ENCODE measurements at places on chromosomes 3 and 15.

DNA sequence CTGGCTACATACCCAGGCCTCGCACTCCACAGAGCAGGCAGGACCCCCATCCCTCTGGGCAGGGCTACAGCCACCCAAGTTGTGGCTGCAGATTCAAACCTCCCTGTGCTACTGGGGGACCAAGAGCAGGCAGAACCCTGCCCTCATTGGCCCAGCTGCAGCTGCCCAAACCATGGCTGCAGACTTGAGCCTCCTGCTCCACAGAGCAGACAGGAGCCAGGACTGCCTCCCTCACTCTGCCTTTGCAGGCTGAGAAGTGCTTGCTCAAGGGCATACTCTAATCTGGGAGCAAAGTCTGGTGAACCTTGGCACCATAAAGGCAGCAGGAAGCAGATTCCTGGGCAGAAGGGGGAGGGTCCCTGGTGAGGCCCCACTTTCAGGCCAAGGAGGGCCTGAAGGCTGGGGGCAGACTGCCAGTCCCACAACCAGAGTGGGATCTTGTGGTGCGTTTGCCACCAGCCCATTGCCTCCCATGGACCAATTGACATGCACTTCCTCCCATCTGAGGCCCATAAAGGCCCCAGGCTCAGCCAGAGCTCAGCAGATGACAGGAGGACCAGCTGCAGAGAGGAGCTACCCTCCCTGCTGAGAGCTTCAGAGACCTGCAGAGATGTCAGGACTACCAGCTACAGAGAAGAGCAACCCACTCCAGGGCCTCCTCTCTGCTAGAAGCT is 64.2 kb upstream of the EPHA6 start:
- DNase-seq = no peak

- DNase-seq = peak; percentile 20
These were observed 35.4 kb downstream of the BCL2L10 start for GRCh38 chr15:52076889-52077781.

DNA sequence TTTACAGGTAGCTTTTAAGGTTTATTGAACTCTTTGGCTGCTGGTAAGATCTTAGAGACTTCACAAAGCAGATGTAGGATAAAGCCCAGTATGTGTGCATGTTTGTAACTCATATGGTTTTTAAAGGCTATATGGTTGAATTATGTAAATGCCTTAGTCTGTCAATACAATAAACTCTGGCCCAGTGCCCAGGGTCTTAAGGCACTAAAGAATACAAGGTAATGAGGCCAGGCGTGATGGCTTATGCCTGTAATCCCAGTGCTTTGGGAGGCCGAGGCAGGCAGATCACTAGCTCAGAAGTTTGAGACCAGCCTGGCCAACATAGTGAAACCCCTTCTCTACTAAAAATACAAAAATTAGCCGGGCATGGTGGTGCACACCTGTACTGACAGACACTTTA is 170.3 kb upstream of the CGNL1 start:
- no peak for DNase-seq

GRCh38 chr3:191336833-191337232 is 6.5 kb upstream of the UTS2B start:
- no peak for DNase-seq

- no peak for DNase-seq
These were observed 46.4 kb downstream of the MORC1 start for GRCh38 chr3:109071350-109072142.

DNA sequence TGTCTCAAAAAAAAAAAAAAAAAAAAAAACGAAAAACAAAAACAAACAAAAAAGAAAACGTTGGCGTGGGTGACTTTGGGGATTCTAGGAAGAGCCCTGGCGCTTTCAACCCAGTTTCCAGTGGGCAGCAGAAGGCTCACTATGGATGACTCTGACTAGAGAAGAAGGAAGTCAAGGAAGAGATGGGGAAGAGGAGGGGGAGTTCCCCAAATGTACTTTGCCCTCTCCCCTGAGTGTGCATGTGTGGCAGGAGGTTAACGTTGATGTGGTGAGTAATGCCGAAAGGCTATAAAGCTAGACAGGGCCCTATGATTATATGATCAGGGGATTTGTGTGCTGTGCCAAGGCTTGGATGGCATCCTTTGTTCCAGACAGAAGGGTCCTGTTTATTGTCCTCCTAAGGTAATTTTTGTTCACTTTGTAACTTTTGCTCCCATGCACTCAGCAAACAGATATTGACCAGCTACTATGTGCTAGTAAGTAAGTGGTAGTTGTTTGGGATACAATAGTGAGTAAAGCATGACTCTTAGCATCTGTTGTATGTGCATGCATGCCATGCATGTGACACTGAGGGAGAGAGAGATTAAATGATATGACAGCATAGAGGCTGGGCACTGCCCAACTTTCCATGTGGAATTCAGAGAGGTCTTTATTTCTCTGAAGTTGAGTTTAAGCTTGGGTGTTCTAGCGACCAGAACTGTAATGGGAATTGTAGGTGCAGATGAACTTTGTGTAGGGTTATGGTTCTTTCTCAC is 750 bp upstream of the HHLA2 start:
- DNase-seq = no peak

- DNase-seq = no peak
These were observed 224.4 kb downstream of the THRB start for GRCh38 chr3:24270204-24270691.

- no peak for DNase-seq
These were observed 2.7 kb upstream of the FNDC3B start for GRCh38 chr3:172036541-172037215.

DNA sequence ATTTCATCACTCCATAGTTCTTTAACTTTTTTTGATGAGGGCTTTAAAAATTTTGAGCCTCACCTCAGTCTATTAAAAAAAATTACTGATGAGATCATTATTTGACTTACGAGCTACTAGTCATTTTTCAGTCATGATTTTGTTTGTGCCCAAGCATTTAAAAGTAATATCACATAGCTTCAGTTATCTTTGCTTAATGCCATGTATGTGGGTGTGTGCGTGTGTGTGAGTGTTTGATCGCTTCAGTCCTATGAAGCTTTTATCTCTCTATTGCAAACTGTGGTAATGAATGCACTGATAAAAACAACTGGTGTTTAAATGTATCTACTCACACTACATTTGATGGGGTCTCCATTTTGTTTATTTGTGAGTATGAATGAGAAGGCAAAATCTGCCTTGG is 49.8 kb downstream of the RSRC1 start:
- no peak for DNase-seq

GRCh38 chr3:167188592-167188991 is 191.5 kb downstream of the ZBBX start:
- no peak for DNase-seq

GRCh38 chr15:63019511-63020109 is 22.9 kb upstream of the TPM1 start:
- DNase-seq = no peak

DNA sequence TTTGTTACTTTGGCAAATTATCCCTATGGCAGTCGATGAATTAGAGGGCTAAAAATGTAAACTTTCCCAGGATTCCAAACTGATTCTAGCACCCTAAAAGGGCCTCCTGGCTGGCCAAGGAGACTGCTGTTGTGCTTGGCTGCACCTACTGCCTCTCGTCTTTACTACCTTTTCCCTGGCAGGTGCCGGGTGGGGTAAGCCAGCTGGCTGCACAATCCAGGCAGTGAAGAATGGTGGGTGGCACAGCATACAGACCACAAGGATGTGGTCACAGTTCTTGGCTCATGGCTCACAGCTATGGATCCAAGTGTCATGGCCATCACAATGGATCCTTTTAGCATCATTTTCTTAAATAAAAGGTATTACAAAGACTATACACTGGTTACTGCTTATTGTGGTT is 20.7 kb upstream of the SLC25A26 start:
- DNase-seq = no peak

GRCh38 chr3:179324270-179324754 is 1.5 kb downstream of the ZNF639 start:
- DNase-seq = peak; percentile 57

GRCh38 chr15:81336568-81336967 is 12.6 kb upstream of the STARD5 start:
- DNase-seq = peak; percentile 8

GRCh38 chr3:23254282-23254681 is 51.2 kb downstream of the UBE2E2 start:
- DNase-seq = no peak

- no peak for DNase-seq
These were observed 54.5 kb upstream of the ABHD10 start for GRCh38 chr3:111924283-111924682.

DNA sequence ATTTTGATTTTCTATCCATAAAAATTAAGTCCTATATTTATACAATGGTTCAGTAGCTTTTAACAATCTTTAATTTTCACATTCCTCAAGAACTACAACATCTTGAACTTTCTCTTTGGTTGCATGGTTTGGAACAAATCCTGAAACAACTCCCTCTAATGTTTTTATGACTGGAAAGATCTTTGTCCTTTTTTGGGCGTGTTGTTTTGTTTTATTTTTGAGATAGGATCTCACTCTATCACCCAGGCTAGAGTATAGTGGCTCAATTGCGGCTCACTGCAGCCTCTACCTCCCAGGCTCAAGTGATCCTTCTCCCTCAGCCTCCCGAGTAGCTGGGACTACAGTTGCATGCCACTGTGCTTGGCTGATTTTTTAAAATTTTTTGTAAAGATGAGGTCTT is 4.0 kb downstream of the STX19 start:
- DNase-seq = no peak

DNA sequence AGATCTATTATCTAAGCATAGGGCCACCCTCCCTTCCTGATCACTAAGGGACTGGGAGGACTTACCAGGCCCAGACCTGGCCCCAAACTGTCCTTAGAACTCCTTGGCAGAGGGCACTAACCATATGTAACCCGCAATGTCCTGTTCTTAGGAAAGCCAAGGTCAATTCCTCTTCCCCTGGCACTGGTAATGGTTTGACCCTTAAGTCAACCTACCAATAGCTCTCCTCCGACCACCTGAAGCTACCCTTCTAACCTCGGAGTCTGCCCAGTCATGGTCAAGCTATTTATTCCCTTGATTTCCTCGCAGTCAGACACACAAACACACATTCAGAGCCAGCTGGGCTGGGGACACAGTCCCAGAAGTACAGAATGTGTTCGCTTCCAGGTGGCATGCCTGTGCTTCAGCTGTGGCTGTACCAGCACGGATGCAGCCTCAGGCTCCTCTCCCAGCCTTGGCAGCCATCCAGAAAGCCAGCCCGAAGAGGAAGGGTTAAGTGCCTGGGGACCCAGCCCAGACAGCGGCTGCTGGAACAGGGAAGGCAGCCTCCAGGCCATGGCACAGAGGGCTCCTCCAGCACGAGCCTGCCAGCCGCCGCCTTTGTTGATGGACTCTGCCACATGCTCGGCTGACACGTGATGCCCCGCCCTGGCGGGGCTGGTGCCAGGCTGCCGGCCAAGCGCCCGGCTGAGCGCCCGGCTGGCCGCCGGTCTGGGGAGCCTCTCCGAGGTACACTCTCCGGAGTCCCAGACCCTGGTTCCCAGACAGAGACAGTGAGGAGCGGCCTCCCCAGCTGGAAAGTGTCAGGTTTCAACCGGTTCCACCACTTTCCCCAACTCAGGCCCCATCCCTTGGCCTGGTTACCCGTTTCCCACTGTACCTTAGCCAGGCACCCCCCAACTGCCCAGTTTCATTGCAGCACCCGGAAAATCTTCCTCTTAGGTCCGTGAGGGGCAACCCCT is 5.5 kb downstream of the BMF start:
- DNase-seq = no peak

- no peak for DNase-seq
These were observed 521.2 kb downstream of the FOXP1 start for GRCh38 chr3:71062037-71062932.

GRCh38 chr3:24678021-24678420 is 183.4 kb upstream of the THRB start:
- DNase-seq = no peak

- no peak for DNase-seq
These were observed 85.8 kb downstream of the KCNAB1 start for GRCh38 chr3:156206157-156206556.

DNA sequence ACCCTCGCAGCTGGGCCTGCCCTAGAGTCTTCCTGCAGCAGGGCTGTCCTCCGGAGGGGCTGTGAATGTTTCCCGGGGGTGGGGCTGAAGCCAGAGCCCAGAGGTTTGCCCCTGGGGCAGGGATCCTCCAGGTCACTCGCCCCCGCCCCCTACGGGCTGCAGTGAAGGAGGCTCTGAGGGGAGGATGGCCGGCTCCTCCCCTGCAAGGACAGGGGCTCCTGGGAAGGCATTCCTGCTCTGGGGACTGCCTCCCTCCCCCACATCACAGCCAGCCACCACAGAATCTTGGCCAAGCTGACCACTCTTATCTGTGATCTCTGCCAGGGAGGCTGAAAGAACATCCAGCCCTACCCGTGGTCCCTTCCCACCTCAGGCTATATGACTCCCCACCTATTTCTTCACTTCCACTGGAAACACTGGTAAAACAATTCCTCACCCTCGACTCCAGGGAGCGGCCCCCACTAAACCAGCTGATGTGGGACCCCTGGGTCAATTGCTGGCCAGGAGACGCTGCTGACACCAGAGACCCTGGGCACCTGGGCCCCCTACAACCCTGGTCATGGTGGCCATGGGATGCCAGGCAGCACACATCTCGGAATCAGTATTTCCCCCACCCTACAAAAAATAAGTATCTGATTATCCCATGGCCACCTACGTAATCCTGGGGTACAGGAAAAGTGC is 66.0 kb downstream of the HMCES start:
- no peak for DNase-seq

GRCh38 chr3:52477796-52478095 is 17.4 kb upstream of the STAB1 start:
- no peak for DNase-seq

GRCh38 chr3:38724392-38724736 is 74.9 kb upstream of the SCN5A start:
- DNase-seq = no peak

- no peak for DNase-seq
These were observed 387.9 kb downstream of the GABRG3 start for GRCh38 chr15:27358751-27359434.

DNA sequence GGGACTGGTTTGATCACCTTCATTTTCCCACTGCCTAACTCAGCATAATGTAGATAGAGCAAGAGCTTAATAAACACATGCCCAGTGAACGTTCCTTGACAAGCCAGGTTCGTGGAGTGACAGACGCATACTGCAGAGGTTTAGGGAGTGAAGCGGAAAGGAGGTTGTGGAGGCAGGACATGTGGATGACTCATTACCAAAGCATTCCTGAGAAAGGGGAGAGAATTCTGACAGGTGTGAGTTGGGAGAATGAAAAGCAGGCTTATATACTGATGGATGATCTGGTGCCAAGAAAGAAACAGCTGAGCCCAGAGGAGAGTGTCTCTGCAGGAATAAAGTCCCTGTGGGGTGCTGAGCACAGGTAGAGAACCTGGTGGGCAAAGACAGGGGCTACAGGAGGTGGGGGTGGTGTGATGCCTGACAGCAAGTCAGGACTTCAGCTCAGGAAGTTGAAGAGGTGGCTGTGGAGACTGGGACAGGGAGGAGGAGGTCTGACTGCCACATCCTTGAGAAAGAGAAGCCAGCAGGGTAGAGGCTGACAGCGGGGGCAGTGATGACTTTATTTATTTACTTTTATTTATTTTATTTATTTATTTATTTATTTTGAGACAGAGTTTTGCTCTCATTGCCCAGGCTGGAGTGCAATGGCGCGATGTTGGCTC is 2.4 kb upstream of the RPL29 start:
- no peak for DNase-seq
